ENCODE measurements at places on chromosomes 3 and 15.

GRCh38 chr15:70242951-70243685 lies 145.4 kb upstream of the TLE3 start:
- DNase-seq = no peak

DNA sequence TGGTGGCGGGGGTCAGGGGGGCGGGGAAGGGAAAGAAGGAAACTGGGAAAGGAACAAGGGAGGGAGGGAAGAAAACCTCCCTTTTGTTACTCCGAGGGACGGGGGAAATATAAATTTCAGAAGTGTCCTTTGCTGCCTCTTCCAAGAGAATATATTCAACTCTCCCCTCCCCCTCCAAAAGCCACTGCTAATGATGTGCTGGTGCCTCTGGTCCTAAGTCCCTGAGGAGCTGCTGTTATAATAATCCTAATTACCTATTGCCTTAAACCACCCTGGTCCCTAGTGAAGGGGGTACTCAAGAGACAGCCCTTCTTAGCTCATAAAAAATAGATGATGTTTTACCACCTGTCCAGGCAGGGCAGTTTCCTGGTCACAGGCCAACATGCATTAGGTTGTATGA lies 118.3 kb upstream of the TRIM42 start:
- no peak for DNase-seq

- no peak for DNase-seq
Observed at GRCh38 chr3:24510030-24510648, 15.5 kb upstream of the THRB start.

GRCh38 chr3:64908251-64908685 lies 220.5 kb upstream of the ADAMTS9 start:
- no peak for DNase-seq

DNA sequence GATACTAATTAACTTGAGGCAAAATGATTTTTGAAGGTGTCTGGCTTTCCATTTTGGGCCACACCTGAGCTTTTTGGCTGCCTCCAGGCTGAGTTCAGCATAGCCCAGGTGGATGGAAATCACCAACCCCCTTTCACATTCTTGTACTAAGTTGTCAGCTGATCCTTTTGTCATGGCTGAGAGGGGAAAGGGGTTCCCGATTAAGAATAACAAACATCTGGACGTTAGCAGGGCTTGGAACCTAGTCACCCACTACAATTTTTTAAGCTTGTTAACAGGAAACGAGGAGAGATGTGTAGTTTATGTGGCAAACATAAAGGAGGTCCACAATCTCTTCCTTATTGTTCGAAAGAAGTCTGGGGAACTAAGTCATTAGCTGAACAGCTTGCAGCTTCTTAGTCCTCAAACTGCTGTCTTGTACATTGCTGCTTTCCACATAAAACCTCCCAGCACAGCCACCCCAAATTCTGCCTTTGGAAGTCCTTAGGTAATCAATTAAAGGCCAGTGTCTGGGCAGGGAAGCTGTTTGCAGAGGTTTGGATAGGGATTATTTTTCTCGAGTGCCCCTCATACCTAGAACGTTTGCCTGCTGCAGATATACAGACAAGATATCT lies 5.0 kb downstream of the NR2F2 start:
- DNase-seq = no peak

DNA sequence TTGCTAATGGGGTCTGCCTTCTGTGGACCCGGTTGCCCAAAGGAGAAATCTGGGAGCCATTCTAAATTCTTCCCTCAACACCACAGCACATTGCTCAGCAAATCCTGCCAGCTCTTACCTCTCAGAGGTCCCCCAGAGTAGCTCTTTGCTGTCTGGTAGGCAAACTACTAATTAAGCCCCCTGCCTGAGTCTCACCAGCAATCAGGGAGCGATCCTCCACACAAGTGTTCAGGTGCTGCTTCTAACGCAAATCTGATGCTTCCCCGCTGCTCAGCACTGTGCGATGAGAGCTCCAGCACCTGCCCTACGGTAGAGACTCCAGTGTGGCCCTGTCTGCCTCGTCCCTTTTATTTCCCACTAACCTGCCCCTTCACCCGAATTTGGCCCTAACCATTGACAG lies 60.5 kb downstream of the HCN4 start:
- DNase-seq = no peak

DNA sequence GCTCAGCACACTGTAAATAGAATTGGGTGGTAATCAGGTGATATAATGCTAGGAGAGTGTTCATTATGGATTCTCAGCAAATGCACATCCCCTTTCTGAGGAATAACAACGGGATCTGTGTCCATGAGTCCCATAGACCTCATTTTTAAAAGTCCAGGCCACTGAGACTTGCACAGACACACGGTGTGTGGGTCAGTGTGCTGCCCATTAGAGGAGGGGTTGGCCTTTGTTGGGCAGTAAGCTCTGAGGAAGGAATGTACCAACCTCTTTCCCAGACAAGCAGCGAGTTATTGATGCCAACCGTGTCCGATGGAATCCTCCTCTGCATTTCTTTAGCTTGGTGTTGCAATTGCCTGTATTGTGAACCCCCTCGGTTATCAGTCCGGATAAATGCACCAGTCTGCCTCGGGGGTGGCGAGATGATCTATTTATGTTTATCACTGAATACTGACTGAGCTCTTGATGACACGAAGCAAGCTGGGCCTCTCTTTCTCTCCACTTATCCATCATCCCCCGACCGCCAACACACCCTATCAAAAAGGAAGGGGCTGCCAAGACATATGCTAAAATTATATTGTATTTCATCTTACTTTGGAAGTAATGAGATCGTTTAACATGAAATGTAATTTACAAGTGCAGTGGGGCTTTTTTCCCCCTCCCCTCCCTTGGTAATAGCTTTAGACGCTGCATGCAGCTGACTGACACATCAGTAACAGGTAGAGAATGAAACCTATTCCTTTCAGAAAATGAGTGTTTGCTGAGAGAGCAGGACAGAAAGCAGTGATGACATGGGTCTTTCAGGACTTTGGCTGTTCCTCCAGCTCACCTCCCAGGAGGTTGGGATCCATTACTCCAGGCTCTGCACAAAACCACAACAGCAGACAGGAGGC lies 126.6 kb upstream of the ST8SIA2 start:
- no peak for DNase-seq
